Muscle of arm (tissue), 14 donors: ENCODE measurements at places on chromosomes 2 and 18. TPM values are rescaled to one million over a fixed set of nuclear protein-coding genes. Genes with fewer than 3 reads are reported as not detected.

Gene ACTG2
- polyA plus RNA-seq = not detected

- DNase-seq = no peak
Measured at GRCh38 chr2:142879151-142879550, 1.7 kb downstream of the KYNU start.

Gene CFAP210
- polyA plus RNA-seq = 0.22 TPM

GRCh38 chr2:198615972-198616371 lies 811.6 kb downstream of the PLCL1 start:
- DNase-seq = no peak
